ENCODE measurements at places on chromosomes 7 and 10.

DNA sequence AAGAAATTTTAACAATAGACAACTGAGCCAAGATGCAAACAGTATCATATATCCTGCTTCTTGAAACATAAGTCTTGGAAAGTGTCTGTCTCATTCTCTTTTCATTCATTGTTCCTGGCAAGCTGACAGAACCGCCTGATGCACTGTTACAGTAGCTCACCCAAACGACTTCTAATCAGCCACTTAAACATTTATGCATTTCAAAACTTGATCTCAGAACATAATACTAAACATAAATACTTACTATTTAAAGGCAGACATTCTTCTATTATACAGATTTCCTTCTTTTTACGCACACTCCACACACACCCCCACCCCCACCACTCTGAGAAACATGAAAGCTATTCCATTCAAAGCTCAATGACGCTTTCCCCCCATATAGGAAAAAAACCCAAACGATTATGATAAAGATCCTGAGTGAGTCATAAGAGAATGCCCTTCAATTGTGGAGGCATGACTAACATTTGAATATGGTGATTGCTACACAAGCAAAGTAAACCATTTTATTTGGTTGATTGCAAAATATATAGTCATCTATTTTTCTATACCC, 30.5 kb downstream of the SHTN1 start:
- peak; percentile 2 for DNase-seq

GRCh38 chr10:112789248-112789647, 160.8 kb upstream of the TCF7L2 start:
- no peak for DNase-seq

DNA sequence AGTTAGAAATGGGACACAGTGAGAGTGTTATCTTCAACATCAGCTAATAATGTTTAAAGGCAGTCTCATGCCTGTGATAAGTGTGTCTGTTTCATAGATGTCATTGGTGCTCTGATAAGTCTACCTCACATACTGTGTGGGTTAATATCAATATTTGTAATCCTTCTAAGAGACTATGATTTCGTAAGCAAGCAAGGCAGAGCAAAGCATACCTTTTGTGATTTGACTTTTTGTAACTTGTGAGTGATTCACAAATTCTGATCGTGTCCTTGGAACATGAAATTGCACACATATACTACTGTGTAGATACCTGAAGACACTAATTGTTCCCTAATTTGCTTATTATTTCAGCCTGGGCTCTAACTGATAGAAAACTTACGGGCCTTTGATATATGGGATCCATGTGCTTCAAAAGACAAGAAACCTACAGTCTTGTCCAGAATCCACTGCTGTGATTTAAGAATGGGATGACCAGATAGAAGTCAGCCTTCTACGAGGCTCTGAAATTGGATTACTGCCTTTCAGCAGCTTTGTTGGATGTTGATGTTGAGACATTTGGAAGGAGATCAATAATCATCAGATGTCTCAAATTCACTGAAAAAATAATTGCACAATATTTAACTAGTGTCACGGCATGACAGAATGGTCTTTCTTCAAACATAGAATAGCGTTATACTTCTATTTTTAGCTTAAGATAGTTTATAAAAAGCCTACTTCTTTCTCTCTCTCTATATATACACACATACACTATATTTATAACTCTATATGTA, 63.2 kb upstream of the KLF6 start:
- no peak for DNase-seq

GRCh38 chr10:116080553-116080952, 192.5 kb downstream of the GFRA1 start:
- DNase-seq = no peak

- DNase-seq = no peak
Measured at GRCh38 chr7:4472728-4473127, 209.4 kb upstream of the FOXK1 start.

DNA sequence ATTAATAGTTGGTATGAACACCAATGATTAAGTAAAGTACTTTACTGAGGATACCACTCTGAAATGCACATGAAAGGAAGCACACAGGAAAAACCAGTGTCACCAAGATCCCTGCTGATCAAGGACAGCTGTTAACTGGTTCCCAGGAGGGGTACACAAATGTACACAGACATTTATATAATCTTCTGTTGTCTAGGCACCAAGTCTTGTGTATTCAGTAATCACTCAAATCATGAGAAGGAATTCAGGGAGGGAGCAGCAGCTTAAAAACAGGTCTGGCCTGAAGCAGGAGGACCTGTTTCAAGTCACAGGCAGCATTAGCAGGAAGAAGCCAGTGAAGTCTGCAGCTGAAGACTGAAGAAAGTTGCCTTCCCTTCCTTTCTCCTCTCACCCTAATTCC, 18.7 kb downstream of the MPP7 start:
- no peak for DNase-seq

DNA sequence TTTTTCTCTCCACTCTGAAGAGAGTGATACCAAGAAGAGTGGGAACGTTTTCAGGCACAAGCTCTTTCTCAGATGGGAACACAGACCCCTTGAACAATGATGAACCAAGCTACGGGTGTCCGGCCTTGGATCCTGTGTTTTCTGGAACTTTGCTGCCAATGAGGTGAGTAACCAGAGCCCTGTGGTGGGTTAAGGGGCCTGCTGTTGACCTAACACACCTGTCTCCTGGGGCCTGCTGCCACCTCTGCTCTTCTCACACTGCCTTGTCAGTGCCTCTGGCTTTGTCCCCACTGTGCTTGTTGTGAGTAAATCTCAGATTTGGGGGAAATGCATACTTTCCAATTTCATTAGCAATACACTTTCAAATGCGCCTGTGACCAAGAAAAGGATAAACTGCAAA, 1.4 kb upstream of the PKD1L1 start:
- DNase-seq = no peak

DNA sequence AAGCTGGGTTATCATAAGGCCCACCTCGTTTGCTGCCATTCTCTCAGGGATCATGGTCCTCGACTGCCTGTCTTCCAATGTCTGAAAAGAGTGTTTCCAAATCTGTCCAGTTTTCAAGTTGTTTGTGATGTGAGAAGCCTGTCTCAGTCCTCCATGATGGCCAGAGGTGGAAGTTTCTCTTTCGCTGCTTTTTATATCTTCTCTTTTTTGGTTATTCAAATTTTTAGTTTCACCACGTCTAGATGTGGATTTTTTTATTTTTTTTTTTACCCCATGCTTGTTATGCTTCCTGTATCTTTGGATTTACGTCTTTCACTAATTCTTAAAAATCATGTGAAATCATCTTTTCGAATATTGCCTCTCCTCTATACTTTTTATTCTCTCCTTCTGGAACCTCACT, 6.1 kb upstream of the RBM33 start:
- DNase-seq = no peak

DNA sequence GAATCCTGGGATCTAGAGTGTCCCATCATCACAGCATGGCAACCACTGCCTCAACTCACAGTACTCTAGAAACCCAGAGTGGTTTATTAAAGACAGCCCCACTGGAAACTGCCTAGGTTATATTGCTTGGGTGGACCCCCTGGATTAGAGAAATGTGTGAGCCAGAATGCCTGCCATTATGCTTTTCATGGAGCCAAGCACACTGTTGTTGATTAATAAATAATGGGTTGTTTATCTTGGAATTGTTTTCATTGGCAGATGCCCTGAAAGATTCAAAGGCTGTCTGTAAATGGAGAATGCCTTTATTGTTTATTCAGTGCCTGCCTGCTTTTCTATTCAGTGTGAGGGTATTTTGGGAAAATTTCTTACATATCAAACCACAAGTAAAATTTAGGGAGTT, 52.1 kb downstream of the GNAI1 start:
- no peak for DNase-seq

DNA sequence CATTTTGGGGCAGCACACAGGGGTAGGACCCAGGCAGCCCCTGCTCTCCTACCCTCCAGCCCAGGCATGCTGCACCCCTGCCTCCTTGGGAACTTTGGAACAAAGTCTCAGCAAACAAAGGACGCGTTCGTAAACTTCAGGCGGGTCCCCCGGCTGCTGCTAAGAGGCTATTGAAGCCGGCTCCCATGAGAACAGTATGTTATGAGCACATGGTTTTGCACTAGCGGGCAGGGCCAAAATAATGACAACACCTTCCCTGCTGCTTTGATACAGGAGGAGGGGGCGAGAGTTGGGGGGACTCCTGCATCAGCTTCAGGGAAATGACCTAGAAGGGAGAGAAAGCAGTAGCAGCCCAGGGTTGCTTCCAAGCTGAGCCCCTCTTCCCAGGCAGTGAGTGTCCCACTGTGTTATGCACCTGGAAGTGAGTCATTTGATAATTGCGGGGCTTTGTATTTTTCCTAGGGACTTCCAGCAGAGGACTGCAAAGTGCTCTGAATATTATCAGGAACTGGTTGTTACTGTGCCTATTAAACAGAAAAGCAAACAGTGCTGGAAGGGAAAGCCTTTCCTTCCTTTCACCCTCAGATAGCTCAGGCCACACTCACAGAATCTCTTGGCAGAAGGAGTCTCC, 6.9 kb downstream of the ITPRIP start:
- DNase-seq = peak; percentile 82

DNA sequence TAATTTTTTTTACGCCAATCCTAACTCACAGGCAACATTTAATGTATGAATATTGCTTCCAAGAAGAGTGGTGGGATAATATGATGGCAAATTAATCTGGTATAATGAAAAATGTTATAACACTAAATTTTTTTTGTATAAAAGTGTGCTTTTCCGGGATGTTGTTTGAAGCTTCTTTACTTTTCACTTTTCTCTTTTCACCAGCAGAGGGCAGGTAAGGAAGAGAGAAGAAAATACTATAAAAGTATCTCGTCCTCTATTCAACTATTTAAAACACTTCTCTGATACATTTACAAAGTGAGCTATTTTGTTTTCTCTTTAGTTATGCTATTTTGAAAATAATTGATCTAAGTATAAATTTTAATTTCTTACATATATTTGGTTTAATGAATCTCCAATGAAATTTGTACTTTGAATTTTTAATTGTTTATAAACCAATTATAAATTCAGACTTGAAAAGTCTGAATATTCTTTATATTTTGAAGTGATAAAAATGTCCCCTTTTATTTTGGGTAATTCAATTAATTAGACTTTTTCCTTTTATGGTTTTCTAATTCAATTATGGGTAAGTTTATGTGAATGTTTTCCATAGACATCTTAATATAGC, 20.7 kb upstream of the CFTR start:
- DNase-seq = peak; percentile 0

- no peak for DNase-seq
Measured at GRCh38 chr10:129955601-129956285, 8.3 kb downstream of the EBF3 start.

GRCh38 chr7:30028749-30029635, 780 bp downstream of the PLEKHA8 start:
- no peak for DNase-seq

DNA sequence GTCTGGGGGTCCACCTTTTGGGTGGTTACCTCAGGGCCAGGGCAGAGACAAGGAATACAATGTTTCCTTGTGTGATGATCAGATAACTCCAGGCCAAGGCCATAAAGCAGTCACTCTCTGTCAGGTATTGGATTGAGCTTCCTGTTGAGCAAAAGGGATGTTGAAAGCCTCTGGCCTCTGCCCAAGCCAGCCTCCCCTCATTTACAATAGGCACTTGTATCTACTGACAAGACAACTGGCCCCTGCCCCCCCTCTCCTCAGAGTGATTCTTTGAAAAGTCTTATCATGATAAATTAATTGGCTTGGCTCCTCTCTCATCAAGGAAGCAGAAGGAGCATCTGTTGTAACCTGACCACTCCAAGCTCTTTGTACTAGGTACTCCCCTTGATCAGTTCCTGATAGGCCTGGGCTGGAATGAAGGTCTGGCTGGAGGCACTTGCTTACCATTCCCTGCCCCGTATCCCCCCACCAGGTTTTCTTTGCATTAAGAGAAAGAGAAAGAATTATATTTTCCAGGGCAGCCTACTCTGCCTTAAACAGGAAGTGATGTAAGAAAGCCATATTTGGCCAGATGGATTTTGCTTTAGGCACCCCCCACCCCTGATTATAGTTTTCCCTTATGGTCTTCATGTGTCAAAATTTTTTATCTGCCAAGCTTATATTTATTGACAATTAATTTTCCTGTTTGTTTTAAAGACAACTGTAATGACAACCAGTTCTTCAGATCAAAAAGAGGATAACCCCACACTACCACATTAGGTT, 42.1 kb upstream of the HPS1 start:
- DNase-seq = no peak

GRCh38 chr10:18523025-18523424, 128.4 kb downstream of the NSUN6 start:
- no peak for DNase-seq

DNA sequence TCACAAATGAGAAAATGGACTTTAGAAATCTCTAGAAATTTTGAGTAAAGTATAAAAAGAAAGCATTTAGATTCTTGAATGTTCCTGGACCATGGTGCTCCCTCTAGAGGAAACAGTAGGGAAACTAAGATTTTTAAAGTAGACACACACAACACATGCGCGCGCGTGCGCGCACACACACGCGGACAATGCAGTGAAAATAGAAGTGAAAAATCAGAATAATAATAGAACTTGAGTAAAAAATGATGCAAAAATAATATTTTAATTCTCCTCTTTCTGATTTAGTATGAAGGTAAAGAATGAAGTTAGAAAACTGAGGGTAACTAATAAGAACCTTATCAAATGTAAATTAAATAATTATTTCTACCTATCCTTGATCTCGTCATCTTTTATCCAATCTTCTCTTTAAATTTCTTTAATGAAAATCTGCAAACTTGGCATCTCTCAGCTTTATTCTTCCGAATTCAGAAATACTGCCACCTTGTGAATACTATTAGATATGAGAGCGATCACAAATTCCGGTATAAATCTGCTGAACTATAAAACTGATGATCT, 117.0 kb upstream of the AMPH start:
- DNase-seq = no peak

DNA sequence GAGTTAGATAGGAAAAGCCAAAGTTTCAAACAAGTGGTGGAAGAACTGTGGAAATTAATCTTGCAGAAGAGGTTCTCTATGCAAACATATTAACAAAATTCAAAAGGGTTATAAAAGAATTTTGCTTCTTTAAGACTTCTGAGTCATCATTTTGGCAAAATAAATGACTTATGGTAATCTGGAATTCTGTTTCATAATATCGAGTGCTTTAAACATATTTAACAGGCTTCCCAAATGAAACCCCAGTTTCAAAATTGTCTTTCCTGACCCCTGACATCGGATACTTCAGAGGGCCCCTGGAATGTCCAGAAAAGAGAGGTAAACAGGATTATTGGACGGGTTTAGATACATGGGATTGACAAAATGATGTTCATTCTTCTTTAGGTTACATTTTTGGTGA, 444.6 kb downstream of the HTR7 start:
- no peak for DNase-seq

GRCh38 chr10:127926455-127926854, 19.6 kb downstream of the PTPRE start:
- DNase-seq = no peak

- no peak for DNase-seq
Measured at GRCh38 chr7:157650801-157651200, 314.0 kb downstream of the DNAJB6 start.

Measured in COR-L47 (cell line).